NCI-H2081 treated with DMSO at 0.1 percent for 48 hours (cell line): ENCODE measurements at places on chromosomes 11 and 22.

- no peak for DNase-seq
Observed at GRCh38 chr11:130400781-130401483, 27.5 kb downstream of the ADAMTS8 start.

GRCh38 chr22:39999144-39999757 is 4.5 kb downstream of the FAM83F start:
- no peak for DNase-seq

GRCh38 chr11:34145073-34145472 is 39.6 kb downstream of the NAT10 start:
- DNase-seq: no peak

DNA sequence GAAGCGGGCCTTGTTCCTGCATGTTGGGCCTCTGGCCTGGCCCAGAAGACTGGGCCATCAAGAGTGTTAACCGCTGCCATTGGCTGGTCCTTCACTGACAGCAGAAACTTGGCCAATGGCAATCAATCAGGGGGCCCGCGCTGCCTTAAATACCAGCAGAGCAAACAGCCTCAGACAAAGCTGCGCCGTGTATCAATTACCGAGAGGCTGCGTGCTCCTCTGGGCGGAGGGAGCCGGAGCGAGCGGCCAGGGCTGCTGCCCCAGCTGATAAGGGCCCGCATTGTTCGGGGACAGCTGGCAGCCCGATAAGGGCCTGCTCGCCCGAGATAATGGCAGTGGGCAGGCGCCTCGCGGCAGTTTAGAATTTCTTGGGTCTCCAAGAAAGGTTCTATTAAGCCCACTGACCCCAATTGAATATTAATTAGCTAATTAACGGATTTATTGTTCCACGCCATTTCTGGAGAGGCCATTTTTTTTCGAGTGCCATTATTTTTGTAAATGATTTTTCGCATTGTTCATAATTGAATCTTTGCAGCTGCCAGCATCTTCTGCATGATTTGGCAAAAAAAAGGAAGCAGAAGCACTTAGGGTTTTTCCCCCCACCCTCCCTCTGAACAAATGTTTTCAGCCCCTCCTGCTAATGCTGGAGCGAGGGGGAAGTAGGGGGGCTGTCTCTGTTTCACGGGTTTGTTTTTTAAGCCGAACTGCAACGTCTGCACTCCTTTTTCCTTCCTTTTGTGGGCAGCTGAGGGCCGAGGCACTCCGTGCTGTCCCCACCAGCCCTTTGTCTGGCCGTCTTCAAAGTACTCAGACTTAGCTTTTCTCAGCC is 37.6 kb upstream of the RIC3 start:
- DNase-seq: no peak

- no peak for DNase-seq
Observed at GRCh38 chr11:113289431-113290187, 24.8 kb upstream of the TTC12 start.

DNA sequence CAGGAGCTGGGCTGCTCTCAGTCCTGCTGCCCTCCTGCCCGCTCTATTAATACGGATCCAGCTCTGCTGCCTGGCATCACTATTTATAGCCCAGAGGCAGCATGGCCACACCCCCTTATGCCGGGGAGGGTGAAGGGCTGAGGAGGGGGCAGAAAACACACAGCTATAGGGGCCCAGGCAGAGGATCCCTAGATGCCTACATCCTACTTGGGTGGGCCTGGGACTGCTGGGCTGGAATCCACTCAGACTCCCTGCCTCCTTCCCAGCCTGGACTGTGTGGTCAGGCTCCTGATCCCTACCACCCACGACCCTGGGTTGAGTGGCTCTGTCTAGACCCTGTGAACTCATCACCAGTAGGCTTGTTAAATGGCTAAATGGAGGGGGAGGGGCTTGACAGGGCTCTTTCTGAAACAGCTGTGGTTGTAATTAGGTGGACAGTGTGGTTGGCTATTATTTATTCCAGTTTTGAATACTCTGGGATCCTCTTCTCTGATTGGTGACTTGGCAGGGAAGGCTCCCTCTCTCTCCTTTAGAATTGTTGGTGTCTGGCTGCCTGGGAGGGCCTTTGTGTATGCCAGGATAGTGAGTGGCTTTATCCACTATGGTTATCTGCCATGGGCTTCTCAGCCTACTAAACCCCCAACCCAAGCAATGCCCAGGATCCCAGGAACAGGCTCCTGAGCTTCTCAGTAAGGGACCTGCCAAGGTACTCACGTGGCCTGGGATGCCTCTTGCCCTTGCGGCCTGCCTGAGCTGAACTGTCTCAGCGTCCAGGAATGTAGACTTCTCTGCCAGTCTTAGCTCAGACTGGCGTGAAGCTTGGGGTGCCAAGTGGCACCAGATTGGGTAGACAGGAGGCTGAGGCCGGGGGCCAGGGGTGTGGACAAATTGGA is 15.2 kb downstream of the PHLDB1 start:
- peak; percentile 44 for DNase-seq

DNA sequence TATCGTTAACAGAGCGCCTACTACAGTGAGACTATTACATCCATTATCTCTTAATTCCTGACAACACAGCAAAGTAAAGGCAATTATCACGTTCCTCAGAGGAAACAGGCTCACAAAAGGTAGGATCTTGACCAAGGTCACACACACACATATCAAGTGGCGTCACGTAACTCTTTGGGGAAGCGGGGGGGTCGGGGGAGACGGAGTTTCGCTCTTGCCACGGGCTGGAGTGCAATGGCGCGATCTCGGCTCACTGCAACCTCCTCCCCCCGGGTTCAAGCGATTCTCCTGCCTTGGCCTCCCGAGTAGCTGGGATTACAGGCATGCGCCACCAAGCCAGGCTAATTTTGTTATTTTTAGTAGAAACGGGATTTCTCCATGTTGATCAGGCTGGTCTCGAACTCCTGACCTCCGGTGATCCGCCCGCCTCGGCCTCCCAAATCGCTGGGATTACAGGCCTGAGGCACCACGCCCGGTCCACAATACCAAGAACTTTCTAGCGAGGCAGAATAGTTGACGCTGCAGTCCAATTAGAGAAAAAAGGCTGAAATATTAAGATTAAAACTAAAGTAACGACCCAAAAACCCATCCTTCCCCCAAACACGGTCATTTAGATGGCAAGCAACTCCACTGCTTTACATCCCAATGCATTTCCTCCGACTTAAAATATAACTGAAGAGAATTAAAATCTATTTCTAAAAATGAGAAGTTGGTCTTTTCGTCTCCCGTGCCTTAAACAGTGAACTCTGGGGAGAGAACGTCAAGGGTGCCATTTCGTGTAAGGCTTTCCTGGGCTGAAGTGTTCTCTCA is 1.2 kb downstream of the DDX17 start:
- DNase-seq: no peak

DNA sequence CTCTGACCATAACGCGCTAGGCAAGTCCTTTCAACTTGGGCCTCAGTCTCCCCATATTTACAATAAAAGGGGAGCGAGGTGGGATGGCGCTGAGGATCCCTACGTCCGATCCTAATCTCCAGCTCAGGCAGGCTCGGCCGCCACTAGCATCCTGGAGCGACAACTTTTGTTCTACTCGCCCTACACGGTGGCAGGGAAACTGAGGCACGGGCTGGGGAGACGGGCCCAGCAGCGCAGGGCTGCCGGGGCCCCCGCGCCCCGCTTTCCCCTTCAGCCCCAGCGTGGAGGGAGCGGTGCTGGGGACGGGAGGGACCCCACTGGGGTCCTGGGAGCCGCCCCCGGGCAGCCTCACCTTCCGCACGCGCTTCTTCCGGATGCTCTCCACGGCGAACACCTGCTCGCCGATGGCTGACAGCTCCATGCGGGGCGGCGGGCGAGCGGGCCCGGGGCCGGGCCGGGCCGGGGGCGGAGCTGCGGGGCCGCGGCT is 413 bp downstream of the CBX7 start:
- DNase-seq: no peak

- no peak for DNase-seq
Observed at GRCh38 chr11:17012712-17013547, 1.3 kb downstream of the PLEKHA7 start.

DNA sequence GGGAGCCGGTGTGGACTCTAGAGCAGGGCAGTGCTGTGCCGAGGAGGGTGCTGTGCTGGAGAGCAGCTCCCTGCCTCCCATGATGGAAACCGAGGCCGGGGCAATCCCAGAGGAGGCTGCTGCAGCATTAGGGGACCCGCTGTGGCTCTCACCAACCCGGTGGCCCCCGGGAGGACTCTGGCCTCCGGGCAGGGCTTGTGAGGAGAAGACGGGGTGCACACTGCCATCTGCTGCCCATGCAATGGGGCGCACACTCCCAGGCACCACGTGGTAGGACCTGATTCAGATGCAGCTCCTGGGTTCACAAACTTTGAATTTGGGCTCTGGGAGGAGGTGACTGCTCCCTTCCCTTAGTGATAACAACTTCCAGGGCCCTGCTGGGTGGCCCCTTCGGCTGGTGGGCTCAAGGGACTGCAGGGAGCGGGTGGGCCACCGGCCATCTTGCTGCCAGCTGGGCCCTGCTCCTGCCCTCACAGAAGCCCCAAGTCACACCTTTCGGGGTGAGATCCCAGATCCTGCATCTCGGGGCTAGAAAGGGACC is 93.8 kb upstream of the FGF3 start:
- DNase-seq: no peak

DNA sequence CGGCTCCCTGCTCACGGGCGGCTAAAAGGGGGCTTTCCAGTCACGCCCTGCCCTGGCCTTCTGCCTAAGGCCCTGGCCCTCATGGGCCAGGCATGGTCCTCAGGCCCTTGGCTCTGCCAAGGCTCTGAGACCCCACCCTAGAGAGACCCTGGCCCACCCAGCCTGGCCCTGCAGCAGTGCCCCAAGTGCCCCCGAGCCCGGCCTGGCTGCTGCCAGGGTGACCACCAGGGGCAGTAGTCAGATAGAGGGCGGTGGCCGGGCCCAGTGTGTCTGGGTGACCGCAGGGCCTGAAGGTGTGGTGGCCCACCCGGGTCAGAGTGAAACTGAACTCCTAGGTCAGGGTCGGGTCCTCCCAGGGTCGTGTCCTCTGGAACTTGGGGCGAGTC is 29.4 kb upstream of the CCDC188 start:
- DNase-seq: no peak

DNA sequence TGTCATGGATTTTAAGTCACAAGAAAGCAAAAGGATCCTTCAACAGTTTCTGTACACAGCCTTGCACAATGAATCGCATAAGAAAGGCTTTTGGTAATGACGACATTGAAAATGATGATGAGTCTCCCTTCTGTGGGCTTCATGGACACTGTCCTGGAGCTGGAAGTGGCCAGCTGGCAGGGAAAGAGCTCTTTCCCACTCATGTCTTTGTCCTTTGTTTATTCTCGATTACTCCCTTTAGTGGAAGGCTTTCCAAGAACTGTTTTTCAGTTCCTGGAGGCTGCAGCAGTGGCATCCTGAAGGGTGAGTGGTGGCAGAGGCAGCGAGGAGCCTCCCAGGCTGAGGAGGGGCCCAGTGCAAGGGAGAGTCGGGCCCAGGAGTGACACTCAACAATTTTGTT is 505.2 kb downstream of the NTM start:
- no peak for DNase-seq

GRCh38 chr11:114310095-114310494 is 13.9 kb downstream of the NNMT start:
- no peak for DNase-seq

DNA sequence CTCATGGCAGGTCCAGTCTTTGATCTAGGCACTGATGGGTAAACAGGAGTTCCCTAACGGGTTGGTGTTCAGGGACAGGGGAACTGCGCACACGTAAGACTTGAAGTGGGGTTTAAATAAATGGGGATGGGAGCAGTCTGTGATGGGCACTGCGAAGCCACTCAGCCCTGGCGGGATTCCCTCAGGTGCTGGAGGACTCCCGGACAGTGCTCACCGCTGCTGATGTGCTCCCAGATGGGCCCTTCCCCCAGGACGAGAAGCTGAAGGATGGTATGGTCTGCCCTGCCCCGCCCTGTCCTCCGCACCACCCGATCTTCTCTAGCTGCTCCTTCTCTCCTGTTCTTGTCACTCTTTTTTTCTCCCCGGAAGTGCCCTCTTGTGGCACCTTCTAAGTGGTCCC is 9.5 kb downstream of the CCDC134 start:
- DNase-seq: no peak

DNA sequence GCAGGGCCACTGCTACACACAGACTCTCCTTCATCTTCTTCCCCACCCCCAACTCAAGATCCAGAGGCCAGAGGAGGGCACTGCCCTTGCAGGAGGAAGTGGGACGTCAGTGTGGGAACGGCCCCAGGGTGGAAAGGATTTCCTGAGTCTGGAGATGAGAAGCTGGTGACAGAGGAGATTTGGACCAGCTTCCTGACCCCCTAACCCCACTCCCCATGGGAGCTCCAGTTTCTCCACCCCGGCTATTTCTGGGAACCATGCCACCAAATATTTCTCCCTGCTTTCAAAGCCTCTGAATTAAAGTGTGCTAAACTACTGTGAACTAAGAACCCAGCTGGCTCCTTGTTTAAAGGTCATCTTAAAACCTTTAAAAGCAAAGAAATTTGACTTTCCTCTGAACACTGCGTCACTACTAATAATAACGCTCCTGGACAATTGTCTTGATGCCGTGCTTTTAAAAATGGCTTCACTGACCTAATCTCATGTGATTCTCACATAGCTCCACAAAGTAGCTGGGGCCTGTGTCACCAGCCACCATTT is 46.6 kb downstream of the CWC15 start:
- DNase-seq: no peak

DNA sequence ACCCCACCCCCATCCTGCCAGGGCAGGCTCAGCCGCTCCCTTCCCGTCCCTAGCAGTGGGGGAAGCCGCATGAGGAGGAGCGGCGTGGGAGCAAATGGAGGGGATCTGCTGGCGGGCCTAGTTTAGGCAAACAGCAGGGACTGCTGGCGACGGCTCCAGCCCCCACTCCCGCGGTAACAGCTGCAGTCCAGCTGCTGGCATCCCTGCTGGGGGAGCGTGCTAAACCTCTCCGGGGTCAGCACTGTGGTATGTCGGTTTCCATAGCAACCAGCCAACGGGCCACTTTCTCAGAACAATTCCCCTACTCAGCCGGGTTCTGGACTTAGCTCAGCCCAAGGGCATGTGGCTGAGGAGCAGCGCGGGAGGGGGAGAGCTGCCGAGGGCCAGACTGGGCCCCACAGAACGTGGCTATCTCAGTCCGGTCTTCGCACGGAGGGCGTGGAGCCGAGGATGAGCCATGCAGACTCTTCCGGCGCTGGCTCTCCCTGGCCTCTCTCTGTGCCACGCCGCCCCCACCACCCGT is 98.8 kb downstream of the PKNOX2 start:
- no peak for DNase-seq

GRCh38 chr22:49948116-49948957 is 12.2 kb upstream of the PIM3 start:
- no peak for DNase-seq

GRCh38 chr22:31278626-31279326 is 13.5 kb downstream of the PIK3IP1 start:
- no peak for DNase-seq

DNA sequence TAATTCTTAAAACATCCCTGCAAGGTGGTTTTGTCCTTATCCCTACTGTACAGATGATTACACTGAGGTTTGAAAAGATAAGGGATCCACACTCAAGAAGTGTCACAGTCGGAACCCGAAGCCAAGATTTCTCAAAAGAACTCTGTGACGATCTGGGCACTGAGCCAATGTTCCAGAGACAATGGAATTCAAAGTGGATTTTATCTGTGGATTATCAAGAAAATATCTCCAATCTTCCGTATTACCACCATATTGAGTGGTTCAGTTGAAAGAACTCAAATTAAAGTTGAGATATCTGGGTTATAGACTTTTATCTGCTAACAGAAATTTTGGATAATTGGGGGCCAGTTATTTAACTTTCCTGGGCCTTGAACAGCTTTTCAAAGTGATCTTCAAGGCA is 100.0 kb upstream of the GRAMD1B start:
- DNase-seq: no peak

- no peak for DNase-seq
Observed at GRCh38 chr11:69252490-69252837, 41.5 kb upstream of the MYEOV start.

- DNase-seq: no peak
Observed at GRCh38 chr11:29629286-29629685, 387.5 kb downstream of the KCNA4 start.
